Testis (tissue), 5 donors: ENCODE measurements at places on chromosomes 16 and 17. TPM values are rescaled to one million over a fixed set of nuclear protein-coding genes. Genes with fewer than 3 reads are reported as not detected.
A peak's percentile ranks its signal among the peaks of the same experiment; 100 is the strongest.

DNA sequence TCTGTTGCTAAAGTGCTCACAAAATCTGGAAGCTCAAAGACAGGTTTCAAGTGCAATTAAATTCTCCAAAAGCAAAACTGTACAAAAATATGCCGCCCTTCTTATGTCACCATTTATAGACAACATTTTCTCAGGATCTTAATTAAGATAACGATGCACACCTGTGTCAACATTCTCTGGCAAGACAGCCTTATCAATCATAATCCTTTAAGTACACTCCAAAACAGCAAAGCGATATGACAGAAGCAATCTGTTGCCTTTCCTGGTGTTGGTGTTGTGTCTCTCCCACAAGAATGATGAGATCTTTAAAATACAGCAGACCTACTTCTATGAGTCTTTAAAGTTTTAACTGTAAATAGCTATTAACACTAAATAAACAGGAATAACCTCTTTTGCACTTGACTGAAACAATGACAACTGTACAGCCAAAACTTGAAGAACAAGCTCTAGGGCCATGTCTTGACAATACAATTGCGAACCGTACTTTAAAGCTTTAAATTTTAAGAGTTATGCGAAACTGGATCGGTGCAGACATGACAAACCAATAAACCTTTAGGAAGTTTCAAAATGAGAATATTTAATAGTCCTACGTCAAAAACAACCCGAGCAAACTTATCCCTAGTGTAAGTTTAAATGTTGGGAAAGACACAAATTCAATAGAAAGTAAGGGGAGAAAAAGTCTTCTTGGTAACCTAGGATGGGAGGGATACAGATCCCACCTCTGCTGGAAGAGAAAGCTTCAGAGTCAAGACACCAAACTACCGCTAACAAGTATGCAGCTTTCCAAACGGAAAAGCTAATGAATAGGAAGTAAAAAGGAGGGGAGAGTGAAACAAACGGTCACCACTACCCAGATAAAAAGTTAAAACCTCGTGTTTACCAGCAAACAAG, 3.3 kb upstream of the IRX5 start:
- no peak for DNase-seq
- H3K4me1 ChIP-seq, result peaks cover 8% of the 10 kb centered on the region
- peak overlapping the region; percentile 67 for H3K4me3 ChIP-seq
- no peaks in the 10 kb centered on the region for H3K36me3 ChIP-seq
- H3K27me3 ChIP-seq, result no peaks in the 10 kb centered on the region

- no peaks in the 10 kb centered on the region for H3K36me3 ChIP-seq
- H3K27me3 ChIP-seq, result peaks cover 27% of the 10 kb centered on the region
- peaks cover 32% of the 10 kb centered on the region for H3K4me1 ChIP-seq
- no peak for DNase-seq
- peak overlapping the region; percentile 16 for H3K4me3 ChIP-seq
- H3K27ac ChIP-seq, result no peak overlapping the region
Observed at GRCh38 chr17:36935671-36936454, 1.4 kb upstream of the LHX1 start.

DNA sequence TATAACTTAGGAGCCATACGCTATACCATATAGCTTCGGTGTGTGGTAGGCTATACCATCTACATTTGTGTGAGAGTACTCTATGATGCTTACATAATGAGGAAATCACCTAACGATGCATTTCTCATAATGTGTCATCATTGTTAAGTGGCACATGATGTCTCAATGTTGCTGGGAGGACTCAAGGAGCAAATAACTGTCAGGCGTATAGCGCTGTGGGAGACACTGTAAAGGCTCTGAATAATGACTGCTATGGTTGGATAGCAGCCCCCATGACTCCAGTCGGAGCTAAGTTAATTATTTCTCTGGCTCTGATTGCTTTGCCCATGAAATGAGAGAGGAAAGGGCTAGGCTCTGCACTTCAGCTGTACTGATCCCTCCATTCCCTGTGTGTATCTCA, 197.2 kb downstream of the RGS9 start:
- no peaks in the 10 kb centered on the region for H3K27me3 ChIP-seq
- no peak overlapping the region for H3K4me3 ChIP-seq
- no peak overlapping the region for H3K27ac ChIP-seq
- no peaks in the 10 kb centered on the region for H3K4me1 ChIP-seq

DNA sequence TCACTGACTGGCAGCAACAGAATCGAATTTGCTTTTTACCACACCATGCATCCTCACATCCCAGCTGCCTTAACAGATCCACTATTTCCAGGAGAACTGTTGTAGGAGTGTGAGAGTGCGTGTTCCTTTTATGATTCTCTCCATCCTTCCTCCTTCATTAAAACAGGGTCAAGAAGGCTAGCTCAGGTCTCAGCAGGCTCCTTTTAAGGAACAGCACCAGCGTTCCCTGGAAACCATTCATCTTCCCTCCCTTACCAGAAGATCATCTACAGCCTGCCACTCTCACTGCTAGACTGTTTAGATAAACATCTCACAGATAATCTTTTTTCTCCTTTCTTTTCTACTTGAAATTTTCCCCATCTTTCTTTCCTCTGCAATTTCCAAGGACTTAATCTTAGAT, 1531.9 kb upstream of the CDH8 start:
- H3K27ac ChIP-seq, result no peak overlapping the region
- no peak for DNase-seq
- no peaks in the 10 kb centered on the region for H3K4me1 ChIP-seq
- H3K4me3 ChIP-seq, result no peak overlapping the region

Gene ARL5C
- not detected for total RNA-seq

Gene TRPV2
- 7.7 TPM for total RNA-seq

Gene CLEC3A
- 0.55 TPM for total RNA-seq

Gene TEX19
- 37.8 TPM for total RNA-seq

Gene CYB5B
- 65.8 TPM for total RNA-seq
